ENCODE measurements at places on chromosomes 13 and 19.

DNA sequence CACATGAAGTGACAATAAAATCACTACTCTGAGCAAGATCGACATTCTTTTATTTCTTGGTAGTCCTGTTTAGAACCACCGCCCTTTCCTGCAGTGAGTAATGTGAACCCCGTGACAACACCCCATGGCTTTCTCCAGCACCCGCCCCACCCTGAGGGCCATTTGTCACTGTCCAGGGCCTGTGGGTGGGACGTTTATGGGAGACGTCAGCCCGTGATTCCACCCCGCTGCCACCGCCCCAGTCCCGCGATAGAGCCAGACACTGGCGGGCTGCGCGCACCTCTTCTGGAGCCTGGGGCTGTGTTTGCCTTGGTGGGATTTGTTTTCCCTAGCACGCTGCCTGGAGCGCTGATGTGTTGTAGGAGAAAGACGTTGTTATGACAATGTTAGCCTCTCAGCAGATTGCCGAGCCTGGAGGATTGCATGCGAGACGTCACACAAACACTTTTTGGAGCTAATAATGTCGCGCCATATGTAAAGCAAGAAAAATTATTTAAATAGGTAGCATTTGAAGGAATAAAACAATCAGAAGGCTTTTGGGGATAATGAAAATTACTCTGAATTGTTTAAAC, 263.7 kb downstream of the TEX29 start:
- no peak for DNase-seq

- DNase-seq = no peak
These were observed 17.6 kb downstream of the SPINT2 start for GRCh38 chr19:38281811-38282566.

DNA sequence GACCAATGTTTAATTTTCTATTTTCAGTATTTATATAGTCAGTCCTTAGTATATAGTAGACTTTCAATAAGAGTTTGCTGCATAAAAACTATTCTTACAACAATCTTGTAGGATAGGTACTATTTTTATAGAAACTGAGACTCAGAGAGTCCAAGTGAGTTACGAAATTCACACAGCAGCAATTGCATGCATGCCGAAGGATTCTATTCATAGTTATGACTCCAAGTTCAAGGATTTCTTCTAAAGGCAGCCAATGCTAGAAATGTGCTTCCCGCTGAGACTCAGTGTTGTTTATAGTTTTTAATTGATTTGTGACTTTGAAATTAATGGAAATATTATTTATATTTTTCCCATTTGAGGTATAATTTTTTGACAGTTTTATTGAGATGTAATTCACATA, 62.7 kb upstream of the CSNK1A1L start:
- DNase-seq = no peak

- DNase-seq = peak; percentile 16
These were observed 195.5 kb downstream of the KATNAL1 start for GRCh38 chr13:30111810-30112209.

DNA sequence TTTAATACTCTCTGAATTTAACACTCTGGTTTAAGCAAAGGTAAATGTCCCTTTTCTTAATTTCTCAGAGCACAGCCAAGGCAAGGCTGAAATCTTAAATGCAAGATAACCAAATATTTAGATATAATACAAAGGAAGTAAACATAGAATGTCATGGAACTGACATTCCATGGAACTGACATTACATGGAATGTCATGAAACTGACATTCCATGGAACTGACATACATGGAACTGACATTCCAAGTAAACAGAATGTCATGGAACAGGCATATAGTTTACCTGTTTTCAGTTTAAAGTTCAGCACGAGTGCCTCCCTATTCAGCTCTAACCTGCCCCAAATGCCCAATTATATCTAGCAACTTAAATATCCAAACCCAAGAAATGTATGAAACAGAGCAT, 21.8 kb downstream of the FGF14 start:
- DNase-seq = no peak

- no peak for DNase-seq
These were observed 10.2 kb downstream of the GAS6 start for GRCh38 chr13:113853518-113854237.

- DNase-seq = no peak
These were observed 985.4 kb downstream of the DIAPH3 start for GRCh38 chr13:59178344-59178743.

DNA sequence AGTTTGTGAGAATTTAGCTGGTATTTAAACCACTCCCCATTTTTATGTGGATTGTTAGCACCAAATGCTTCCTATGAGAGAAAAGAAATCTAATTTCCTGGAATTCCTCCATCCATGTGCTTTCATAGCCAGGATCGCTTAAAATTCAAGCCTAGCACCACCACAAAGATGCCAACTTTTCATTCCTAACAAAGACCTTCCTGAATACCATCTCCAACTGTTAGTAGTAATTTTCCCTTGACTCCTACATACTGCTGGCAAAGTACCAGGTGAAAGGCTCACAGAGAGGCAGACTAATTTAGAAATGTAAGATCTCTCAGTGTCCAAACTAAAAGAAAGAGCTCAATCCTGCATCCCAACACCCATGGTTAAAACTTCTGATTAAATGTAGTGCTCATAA, 386.3 kb downstream of the KCTD12 start:
- no peak for DNase-seq

DNA sequence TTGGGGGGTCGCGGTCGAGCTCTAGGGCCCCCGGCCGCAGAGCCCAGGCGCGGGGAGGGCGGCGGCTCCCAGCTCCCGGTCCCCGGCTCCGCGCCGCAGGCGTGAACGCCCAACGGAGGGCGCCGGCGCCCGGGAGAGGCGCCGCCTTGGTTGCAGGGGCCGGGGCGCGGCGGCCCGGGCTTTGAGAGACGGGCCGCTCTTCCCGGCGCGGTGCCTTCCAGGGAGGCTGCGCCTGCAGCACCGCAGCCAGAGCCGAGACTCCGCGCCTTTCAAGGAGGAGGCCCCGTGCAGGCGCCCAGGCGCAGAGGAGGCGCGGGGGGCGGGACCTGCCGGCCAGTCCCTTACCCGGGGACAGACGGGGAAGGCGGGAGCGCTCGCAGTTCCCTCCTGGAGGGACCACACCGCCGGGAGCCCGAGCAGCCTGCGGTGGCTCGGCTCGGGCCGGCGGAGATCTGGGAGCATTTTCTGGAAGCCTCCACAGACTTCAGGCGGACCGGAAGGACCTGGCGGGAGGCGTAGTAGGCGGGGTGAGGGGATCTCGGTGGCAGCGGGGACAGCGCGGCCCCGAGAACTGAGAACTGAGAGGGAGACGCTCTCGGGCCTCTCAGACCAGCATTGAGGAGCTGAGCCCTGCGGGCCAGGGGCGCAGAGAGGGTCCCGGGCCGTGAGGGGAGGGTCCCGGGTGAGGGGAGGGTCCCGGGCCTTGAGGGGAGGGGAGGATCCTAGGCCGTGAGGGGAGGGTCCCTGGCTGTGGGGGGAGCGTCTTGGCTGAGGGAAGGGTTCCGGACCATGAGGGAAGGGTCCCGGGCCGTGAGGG, 25.5 kb upstream of the MCF2L start:
- peak; percentile 36 for DNase-seq

DNA sequence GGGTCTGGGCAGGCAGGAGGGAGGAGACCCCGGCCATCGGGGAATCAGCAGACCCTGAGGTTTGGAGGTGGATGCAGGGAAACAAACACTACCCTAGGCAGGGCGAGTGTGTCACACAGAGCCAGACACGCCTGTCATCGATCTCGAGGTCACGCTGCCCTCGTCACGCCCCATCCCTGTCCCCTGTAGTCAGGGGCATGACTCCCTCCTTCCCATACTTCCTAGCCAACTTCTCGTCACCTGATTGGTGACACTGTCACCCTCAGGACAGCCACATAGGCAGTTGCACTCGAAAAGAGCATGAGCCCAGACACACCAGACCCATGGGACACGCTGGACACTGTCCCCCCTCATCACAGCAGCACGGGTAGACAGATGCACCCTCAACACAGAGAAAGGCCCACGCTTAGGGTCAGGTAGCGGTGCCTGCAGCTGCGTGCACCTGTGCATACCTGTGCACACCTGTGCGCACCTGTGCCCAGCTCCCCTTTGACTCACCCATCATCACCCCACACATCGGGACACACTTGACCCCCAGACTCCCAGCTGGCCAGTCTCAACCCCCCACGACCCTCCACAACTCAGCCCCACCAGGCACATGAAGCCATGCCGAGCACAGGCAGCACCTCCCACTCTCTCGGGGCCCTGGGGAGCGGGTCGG, 11.9 kb downstream of the CILP2 start:
- no peak for DNase-seq

GRCh38 chr19:14434543-14435319, 1.6 kb downstream of the PKN1 start:
- DNase-seq = peak; percentile 60

- no peak for DNase-seq
These were observed 56.5 kb downstream of the KLF2 start for GRCh38 chr19:16380943-16381755.

DNA sequence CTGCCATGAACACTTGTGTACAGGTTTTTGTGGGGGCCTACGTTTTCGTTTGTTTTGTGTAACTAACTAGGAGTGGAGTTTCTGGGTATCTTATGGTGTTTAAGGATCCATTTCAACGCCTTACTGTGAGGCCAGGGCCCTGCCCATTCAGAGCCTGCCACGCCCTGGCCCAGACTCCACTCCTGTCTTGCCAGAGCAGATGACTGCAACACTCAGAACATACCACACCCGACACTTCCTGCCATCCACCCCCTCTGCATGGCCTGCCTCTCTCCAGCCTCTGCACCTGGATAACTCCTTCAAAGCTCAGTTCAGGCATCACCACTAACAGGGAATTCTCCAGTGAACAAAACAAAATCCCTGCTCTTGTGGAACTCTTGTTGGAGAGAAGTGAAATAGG, 43.2 kb downstream of the RGCC start:
- no peak for DNase-seq

- no peak for DNase-seq
These were observed 29.9 kb downstream of the SERP2 start for GRCh38 chr13:44403461-44404056.

- DNase-seq = peak; percentile 21
These were observed 32.2 kb downstream of the MYO9B start for GRCh38 chr19:17107546-17108452.

DNA sequence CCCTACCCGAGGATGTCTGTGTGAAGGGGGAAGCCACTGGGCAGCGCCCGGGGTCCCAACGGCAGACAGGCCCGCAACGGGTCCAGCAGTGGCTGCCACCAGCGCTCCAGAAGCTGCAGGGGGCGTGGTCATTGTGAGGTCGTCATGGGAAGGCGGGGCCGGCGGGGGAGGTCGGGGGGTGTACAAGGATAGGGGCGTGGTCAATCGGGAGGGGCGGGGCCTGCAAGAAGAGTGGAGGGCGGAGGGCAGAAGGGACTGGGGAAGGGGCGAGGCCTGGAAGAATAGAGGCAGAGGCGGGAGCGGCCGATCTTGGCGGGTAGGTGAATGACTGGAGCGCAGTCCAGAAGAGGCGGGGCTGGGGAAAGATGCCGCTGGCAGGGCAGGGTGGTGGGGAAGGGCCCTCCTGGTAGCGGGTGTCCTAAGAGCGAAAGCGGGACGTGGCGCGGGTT, 4.4 kb downstream of the FUZ start:
- DNase-seq = peak; percentile 85

- DNase-seq = no peak
These were observed 82.5 kb downstream of the KLF5 start for GRCh38 chr13:73141292-73141771.

- DNase-seq = no peak
These were observed 31.7 kb upstream of the RPL21 start for GRCh38 chr13:27219611-27220010.

GRCh38 chr19:12137221-12137940, 2.8 kb downstream of the ZNF20 start:
- DNase-seq = peak; percentile 20

All from activated naive CD8-positive, alpha-beta T cell treated with anti-CD3 and anti-CD28 coated beads, Interleukin-2, amount 50 U/mL, for 24 hours (primary cell).